Activated naive CD4-positive, alpha-beta T cell treated with anti-CD3 and anti-CD28 coated beads for 36 hours (primary cell): ENCODE measurements at places on chromosomes 6 and 20. TPM values are rescaled to one million over a fixed set of nuclear protein-coding genes. Genes with fewer than 3 reads are reported as not detected.

PLG gene
- not detected for total RNA-seq

HLA-DMB gene
- 1.3 TPM for total RNA-seq

SEMG1 gene
- not detected for total RNA-seq

GJA10 gene
- total RNA-seq, result not detected

CLPSL2 gene
- total RNA-seq, result not detected

ULBP3 gene
- not detected for total RNA-seq

TIAM2 gene
- 1.6 TPM for total RNA-seq

MEP1A gene
- total RNA-seq, result not detected

PRKN gene
- total RNA-seq, result 0.33 TPM

ATP5F1E gene
- total RNA-seq, result 86.3 TPM

SALL4 gene
- not detected for total RNA-seq

MOG gene
- not detected for total RNA-seq

DNA sequence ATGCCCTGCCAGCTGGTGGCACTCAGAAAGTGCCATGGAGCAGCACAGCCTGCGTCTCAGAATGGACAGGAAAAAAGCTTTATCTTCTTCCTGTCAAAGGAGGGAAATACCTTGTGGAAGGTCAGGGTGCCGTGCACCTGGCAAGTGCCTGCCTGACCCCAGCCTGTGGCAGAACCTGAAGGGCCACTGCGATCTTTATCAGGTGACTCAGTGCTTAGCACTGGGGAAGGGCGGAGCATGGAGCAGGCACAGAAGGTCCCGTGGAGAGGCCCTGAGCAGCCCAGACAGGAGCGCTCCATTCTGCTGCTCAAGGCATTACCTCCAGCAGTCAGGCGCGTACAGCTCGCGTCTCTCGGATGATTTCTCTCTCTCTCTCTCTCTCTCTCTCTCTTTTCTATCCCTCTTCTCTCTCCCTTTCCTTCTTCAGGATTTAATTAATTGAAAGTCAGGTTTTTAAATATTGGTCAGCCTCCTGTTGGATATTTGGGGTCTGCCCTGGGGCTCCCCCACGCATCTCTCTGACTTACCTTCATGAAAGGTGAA, 31.7 kb downstream of the FOXC1 start:
- no peak for DNase-seq

DNA sequence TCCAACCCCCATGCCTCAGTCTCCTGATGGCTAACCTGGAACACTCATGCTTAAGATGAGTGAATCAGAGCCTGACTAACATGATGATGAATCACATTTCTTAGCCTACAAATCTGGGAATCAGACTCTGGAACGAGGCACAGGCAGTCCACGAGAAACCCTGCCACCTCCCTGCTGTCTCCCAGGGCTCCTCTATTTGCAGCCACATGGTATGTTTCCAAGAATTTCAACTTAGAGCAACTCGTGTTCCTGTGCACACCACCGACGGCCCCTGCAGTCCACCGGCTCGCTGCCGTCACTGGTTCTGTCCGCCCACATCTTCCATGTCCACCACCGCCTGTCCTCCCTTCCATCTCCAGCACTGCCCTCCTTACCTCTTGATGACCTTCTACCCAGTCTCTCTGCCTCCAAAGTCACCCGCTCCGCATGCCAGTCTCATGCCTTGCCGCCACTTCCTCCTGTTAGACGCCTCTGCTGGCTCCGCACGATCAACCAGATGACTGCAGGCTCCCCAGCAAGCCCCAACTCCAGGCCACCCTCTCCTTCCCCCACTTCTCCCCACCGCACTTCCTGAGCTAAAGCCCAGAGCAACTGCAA, 87.6 kb downstream of the AGPAT4 start:
- no peak for DNase-seq

DNA sequence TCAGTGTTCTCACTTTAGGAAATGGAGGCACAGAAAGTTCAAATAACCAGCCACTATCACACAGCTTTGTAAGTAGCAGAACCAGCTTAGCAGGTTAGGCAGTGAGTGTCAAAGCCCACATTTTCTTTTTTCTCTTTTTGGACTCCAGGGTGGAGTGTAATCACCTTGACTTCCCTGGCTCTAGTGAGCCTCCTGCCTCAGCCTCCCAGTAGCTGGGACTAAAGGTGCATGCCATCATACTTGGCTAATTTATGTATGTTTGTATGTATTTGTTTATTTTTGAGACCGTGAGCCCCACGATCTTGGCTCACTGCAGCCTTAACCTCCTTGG, 7.8 kb upstream of the NCOA3 start:
- DNase-seq, result no peak

DNA sequence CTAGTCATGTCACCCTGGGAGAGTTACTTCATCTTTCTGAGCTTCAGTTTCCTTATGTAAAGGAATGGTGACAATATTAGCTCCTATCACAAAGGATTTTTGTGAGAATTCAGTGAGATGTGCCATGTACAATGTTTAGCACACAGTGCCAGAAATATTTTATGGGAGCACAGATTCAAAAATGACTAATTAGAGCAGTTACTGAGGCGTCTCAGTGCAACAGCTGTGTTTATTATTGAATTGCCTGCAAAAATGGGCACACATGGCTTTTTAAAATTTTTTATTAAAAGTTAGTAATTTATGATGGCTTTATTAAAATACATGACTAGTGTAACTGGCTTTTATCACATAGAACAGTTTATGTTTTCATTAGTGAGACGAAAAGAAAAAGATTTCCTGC, 134.3 kb upstream of the AHI1 start:
- DNase-seq, result no peak

DNA sequence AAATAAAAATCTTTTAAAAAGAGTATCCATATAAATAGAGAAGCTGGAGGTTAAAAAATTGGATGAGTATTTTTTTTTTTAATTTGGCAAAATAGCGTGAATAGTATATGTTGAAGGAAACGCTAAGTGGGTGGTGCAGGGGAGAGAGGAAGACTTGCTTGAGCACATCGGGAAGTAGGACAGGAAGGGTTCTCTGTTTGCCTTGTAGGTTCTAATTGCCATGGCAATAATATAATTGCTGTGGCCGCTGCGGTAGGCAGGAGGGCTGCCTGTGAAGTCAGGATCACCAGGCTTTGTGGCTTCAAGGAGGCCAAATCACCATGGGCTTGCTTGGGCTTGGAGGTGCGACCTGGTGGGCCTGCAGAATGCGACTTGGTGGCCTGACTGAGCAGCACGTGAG, 35.1 kb downstream of the IGF2R start:
- DNase-seq, result no peak

GRCh38 chr20:64107736-64108457, 532 bp upstream of the NPBWR2 start:
- DNase-seq, result no peak

GRCh38 chr6:7431313-7431673, 41.7 kb downstream of the RIOK1 start:
- no peak for DNase-seq

GRCh38 chr6:42220807-42221206, 3.1 kb upstream of the MRPS10 start:
- peak; percentile 33 for DNase-seq

GRCh38 chr20:59512651-59513050, 91.7 kb upstream of the PHACTR3 start:
- no peak for DNase-seq

GRCh38 chr6:105867821-105868220, 218.3 kb upstream of the PRDM1 start:
- no peak for DNase-seq

- peak; percentile 12 for DNase-seq
Measured at GRCh38 chr6:118551063-118552053, 3.3 kb downstream of the PLN start.

GRCh38 chr6:30618270-30618797, 694 bp downstream of the MRPS18B start:
- DNase-seq, result no peak

DNA sequence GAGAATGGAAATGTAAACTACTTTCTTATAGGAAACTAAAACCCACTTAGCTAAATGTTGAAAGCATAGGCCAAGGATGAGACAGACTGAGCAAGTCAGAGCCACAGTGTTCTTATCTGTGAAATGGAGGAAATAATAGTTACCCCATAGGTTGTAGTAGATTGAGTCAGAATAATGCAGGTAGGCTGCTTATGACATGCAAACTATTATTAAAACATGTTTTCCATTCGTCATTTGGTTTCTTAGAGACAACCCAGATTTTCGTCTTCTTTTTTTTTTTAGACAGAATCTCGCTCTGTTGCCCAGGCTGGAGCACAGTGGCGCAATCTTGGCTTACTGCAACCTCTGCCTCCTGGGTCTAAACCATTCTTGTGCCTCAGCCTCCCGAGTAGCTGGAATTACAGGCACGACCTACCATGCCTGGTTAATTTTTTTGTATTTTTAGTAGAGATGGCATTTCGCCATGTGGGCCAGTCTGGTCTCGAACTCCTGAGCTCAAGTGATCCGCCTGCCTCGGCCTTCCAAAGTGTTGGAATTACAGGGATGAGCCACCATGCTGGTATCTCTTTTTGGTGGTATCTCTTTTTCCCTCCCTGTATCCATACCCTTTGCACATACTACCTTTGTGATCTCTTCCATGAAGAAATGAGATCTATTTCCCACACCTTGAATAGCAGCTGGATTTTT, 196.5 kb upstream of the ZNF217 start:
- no peak for DNase-seq

DNA sequence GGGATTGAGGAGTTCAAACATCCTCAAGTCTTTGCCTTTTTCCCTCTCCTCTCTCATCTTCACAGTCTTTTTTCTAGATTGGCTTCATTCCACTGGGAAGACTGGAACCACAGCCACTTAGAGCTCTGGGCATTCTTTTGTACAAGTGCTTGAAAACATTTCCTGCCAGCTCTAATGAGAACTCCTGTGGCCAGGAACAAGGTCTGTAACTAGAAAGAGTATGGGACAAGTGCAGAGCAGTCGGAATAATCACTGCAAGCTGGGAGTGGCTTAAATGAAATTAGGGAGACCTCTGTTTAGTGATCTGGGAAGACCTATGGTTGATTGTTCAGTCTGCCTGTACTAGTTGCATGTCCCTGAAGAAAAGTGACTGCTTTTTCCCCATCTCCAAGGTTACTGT, 41.0 kb upstream of the SMIM8 start:
- DNase-seq, result no peak

DNA sequence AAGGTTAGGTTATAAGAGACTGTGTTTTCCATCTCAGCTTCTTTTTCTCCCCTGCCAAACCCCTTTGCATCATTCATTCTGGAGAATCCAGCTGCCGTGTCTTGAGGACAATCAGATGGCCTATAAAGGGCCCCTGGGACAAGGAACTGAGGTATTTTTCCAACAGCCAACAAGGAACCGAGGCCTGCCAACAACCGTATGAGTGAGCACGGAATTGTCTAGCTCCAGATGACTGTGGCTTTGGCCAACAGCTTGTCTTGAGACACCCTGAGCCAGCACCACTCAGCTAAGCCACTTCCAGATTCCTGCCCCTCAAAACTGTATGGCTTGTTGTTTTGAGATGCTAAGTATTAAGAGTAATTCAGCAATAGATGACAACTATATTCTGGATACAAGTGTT, 433.7 kb upstream of the HSF2 start:
- DNase-seq, result no peak

- no peak for DNase-seq
Measured at GRCh38 chr20:52193886-52194545, 2.4 kb upstream of the ZFP64 start.

GRCh38 chr6:34301408-34301807, 52.6 kb upstream of the SMIM29 start:
- no peak for DNase-seq

GRCh38 chr6:12590901-12591300, 125.7 kb upstream of the PHACTR1 start:
- DNase-seq, result no peak

DNA sequence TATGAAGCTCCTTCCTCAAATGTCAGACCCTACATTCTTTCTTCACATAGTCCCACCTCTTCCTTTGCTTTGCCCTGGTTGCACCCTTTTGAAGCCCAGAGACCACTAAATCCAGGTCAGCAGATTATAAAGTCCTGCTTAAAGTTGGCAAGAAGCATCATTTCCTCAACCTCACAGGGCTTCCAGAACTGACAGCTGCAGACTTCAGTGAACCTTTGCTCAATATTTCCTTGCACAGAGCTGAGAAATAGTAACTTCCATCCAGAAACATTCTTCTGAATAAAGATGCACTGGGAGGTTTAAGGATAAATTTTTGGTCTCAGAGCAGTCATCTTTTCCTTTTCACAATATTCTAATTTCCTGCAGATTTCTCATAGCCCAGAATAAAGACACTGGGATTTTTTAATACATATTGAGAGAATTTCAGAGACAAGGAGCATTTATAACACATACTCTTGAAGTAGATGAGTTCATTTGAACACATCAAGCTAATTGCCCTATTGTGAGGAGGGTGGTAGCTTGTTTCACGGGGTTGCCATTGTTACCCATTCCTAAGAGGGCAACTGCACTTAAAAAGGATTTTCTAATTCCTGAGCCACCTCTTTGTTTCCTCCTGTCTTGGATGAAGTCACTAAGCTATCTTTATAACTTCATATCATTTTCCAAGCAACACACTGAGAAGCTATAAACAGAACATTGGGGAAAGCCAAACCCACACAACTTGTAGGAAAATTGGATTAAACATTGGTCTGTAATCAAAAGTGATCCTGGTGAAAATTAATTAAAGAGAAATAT, 150.2 kb upstream of the PLN start:
- DNase-seq, result no peak

GRCh38 chr6:108589244-108589791, 28.6 kb downstream of the FOXO3 start:
- peak; percentile 28 for DNase-seq

DNA sequence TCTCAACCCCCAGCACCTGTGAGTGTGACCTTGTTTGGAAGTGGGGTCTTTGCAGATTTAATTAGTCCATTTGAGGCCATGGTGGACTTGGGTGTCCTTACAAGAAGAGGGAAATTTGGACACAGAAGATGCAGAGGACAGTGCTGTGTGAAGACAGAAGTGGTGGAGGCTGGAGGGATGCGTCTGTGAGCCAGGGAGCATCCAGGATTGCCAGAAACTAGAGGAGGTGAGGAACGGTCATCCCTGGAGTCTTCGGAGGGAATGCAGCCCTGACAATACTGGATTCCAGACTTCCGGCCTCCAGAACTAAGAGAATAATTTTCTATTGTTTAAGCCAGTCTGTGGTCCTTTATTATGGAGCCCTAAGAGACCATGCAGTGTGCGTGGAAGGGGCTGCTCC, 22.9 kb upstream of the NPBWR2 start:
- DNase-seq, result no peak
